ENCODE measurements at places on chromosomes 5 and 9.

DNA sequence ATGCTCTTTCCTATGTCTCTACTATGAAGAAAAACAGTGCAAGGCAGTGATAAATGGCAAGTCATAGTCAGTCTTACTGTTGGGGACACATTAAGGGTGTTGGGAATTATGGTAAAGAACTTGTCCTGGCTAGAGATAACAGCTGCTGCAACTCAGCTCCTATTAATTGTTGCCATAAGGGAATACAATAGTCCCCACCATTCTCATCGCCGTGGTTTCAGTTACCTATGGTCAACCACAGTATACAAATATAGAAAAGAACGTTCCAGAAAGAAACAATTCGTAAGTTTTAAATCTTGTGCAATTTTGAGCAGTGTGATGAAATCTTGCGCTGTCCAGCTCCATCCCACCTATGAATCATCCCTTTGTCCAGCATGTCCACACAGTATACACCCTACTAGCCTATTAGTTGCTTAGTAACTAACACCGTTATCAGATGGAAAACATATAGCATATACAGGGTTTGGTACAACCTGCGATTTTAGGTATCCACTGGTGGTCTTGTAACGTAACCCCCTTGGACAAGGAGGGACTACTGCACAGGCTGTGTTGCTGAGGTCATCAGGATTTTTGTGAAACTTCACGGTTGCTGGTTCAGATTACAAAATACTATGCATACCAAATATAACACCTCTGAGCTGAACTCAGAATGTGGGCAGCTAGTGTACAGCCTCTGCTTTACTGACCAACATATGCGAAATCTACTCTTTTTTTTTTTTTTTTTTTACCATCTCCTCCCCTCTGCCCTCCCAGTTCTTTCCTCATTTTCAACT is 53.5 kb downstream of the ZFR start:
- DNase-seq, result no peak
- peaks cover 5% of the 10 kb centered on the region for H3K36me3 ChIP-seq
- H3K27me3 ChIP-seq, result no peaks in the 10 kb centered on the region

GRCh38 chr5:54753034-54753433 is 232.4 kb downstream of the ESM1 start:
- H3K36me3 ChIP-seq, result no peaks in the 10 kb centered on the region
- no peak for DNase-seq
- H3K27me3 ChIP-seq, result no peaks in the 10 kb centered on the region
- H3K4me3 ChIP-seq, result no peak overlapping the region

DNA sequence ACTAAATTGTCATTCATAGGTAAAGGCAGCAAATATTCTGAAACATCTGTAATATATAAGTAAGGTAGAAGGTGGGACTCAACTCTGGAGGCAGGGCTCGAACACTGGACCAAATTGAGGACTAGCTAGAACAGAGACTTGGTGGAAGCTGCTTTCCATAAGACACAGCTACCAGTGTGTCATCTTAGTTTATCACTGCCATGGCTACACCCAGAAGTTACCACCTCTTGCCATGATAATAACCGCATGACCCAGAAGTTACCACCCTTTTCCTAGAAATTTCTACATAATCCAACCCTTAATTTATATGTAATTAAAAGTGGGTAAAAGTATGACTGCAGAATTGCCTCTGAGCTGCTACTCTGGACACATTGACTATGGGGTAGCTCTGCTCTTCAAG is 99.7 kb downstream of the STARD4 start:
- no peak overlapping the region for H3K27ac ChIP-seq
- H3K4me3 ChIP-seq, result no peak overlapping the region
- DNase-seq, result no peak
- H3K36me3 ChIP-seq, result no peaks in the 10 kb centered on the region
- H3K27me3 ChIP-seq, result no peaks in the 10 kb centered on the region

DNA sequence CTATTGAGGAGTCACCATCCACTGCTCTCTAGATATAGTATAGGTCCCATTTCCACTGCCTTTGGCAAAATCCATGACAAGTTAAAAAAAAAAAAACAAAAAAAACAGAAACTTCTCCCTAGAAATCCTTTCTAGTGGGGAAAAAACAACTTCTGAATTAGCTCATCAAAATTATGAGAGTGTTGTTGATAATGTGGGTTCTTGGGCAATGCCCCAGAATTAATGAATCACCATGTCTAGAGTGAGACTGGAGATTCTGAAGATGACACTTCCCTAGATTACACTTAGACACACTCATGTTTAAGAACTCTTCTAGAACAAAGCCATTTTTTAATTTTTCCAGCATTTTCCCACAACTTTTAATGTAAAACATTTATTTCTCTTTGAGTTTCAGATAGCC is 728.0 kb upstream of the C9orf72 start:
- H3K4me1 ChIP-seq, result no peaks in the 10 kb centered on the region
- H3K27me3 ChIP-seq, result no peaks in the 10 kb centered on the region
- H3K27ac ChIP-seq, result no peak overlapping the region
- H3K4me3 ChIP-seq, result no peak overlapping the region

GRCh38 chr5:172533058-172533398 is 78.7 kb upstream of the SH3PXD2B start:
- no peaks in the 10 kb centered on the region for H3K27me3 ChIP-seq
- no peaks in the 10 kb centered on the region for H3K36me3 ChIP-seq
- H3K4me1 ChIP-seq, result no peaks in the 10 kb centered on the region
- no peak overlapping the region for H3K4me3 ChIP-seq
- DNase-seq, result no peak

- no peaks in the 10 kb centered on the region for H3K36me3 ChIP-seq
- no peak overlapping the region for H3K4me3 ChIP-seq
Measured at GRCh38 chr5:54577937-54578653, 60.5 kb downstream of the SNX18 start.

- H3K4me1 ChIP-seq, result no peaks in the 10 kb centered on the region
- no peak for DNase-seq
- no peaks in the 10 kb centered on the region for H3K27me3 ChIP-seq
- no peaks in the 10 kb centered on the region for H3K36me3 ChIP-seq
- no peak overlapping the region for H3K27ac ChIP-seq
Measured at GRCh38 chr5:78273436-78273835, 21.1 kb downstream of the AP3B1 start.

DNA sequence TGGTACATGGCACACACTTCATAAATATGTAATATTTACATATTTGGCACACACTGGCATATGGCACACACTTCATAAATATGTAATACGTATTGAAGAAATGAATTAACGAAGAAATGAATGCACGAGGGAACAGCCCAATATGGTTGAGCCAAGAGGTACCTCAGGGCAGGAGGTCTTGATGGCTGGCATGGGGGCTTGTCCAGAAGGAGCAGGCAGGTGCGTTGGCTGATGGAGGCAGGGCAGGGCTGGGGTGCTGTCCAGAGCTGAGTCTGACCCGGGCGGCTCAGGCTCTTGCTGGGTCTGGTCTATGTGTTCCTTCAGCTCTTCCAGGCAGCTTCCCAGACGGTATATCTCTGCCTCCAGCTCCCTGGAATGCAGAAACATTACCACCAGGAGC is 26.2 kb downstream of the AKNA start:
- H3K4me1 ChIP-seq, result no peaks in the 10 kb centered on the region
- H3K36me3 ChIP-seq, result no peaks in the 10 kb centered on the region
- no peak overlapping the region for H3K27ac ChIP-seq
- DNase-seq, result no peak

DNA sequence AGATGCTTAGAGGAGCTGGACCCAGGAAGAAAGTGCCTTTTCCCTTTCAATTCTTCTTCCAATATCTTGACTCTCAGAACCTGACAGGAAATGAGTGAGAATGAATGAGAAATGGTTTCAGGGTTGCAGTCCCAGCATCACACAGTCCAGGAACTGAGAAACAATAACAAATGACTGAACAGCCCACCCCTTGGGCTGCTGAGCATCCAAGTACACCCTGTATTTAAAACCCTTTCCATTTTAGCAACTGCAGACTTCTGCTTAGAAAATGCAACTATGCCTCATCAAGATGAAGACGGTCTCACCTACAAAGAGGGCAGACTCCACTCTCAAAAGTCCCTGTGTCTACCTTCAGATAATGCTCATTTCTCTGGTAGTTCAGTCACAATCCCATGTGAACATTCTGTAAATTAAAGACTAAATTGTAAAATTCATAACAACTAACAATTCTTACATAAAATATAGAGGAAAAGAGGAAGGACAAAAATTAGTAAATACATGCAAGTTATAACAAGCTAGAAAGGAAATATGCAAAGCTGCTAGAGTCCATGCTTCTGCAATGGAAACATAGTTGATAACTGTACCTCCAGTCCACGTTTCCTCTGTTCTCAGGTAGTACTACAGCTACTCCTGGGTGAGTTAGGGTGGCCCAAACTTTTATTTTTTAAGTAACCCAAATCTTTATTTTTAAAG is 316.5 kb downstream of the ICE1 start:
- H3K27ac ChIP-seq, result no peak overlapping the region
- no peak for DNase-seq
- H3K27me3 ChIP-seq, result no peaks in the 10 kb centered on the region
- no peak overlapping the region for H3K4me3 ChIP-seq

- DNase-seq, result no peak
- H3K36me3 ChIP-seq, result no peaks in the 10 kb centered on the region
- no peak overlapping the region for H3K27ac ChIP-seq
Measured at GRCh38 chr9:117103438-117104110, 311.3 kb downstream of the ASTN2 start.

DNA sequence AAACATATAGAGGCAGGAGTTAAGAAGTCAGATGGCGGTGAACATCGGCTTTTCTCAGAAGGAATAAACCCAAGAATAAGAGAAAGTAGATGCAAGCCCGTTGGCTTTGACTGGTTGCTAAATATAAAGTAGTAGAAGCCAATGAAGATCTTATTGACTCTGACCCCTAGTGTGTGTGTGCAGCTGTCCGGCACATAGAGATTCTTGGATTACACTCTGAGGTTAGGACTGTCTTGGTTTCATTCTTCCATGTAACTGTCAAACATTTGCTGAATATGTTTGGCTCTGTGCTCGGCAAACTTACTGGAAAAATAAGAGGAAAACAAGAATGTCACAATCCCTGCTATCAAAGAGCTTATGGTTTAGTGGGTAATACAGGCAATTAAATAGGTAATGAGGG is 54.9 kb downstream of the ASTN2 start:
- no peaks in the 10 kb centered on the region for H3K4me1 ChIP-seq
- H3K27me3 ChIP-seq, result no peaks in the 10 kb centered on the region
- no peak overlapping the region for H3K4me3 ChIP-seq
- H3K27ac ChIP-seq, result no peak overlapping the region

DNA sequence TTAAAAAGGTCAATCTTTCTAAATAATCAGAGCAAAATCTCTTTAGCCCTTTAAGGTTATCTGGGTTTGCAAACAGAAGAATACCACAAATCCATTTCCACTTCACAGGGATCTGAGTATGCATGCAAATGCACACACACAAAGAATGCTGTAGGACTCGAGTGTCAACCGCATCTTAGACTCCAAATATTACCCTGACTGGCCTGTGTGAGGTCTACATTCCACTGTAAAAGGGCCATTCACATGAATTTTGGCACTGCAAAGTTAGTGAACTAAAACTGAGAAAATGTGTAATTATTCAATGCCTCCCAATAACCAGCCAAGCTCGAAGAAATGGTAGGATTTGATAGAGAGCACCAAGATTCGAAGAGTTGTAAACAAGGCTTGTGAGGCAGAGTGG is 199.9 kb downstream of the AGTPBP1 start:
- no peaks in the 10 kb centered on the region for H3K27me3 ChIP-seq
- no peaks in the 10 kb centered on the region for H3K36me3 ChIP-seq
- peaks cover 2% of the 10 kb centered on the region for H3K4me1 ChIP-seq
- no peak overlapping the region for H3K4me3 ChIP-seq
- DNase-seq, result peak; percentile 30

DNA sequence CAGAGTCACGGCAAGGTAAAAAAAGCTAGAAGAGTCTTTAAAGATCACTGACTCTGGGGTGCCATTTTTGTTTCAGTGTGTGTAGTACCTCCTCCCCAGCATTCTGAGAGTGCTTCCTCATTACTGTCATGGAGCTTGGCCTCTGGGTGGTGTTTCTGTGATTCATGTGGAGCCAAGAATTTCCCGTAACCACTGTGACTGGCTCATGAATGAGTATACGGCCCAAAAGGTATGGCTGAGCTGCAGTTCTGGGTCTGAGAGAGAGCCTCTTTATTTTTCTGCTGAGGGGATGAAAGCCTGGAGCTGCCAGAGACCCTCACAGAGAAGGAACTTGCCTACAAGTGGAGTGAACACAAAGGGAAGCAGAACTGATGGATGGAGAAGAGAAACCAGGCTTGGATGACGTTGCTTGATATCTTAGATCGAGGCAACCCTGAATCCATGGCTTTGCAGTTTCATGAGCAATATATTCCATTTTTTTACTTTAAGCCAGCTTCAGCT is 85.6 kb downstream of the PTTG1 start:
- H3K36me3 ChIP-seq, result no peaks in the 10 kb centered on the region
- H3K4me3 ChIP-seq, result no peak overlapping the region
- H3K4me1 ChIP-seq, result no peaks in the 10 kb centered on the region
- DNase-seq, result no peak
- H3K27ac ChIP-seq, result no peak overlapping the region

DNA sequence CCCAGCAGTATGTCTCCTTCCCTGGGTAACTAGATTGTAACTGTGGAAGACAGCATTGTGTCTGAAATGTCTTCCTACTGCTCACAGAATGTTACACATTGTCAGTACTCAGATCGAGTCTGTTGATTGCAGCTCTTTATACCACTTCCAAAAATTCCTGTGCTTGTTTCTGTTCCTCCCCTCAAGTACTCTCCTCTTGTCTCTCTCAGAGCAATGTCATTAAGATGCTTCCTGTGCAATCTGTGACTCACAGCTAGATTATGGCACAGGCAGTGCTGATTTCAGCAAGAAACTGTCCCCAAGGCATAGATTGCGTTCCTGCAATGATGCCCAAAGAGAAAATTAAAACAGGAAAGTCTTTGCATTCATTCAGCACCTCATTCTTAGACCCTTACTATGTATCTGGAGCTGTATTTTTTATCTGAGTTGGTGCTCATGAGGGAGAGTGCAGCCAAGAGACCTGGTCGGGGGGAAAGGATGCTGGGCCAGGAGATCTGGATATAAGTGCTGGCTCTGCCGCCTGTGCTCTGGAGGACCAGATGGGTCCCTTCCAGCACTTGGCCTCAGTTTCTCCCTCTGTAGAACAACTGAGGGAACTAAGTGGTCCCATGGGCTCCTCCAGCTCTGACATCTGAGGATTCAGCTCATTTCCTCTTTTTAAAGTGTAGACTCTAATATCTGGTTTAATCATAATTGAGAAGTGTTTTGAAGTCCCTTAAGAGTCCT is 40.8 kb upstream of the GNPDA1 start:
- no peaks in the 10 kb centered on the region for H3K4me1 ChIP-seq
- no peaks in the 10 kb centered on the region for H3K27me3 ChIP-seq

- H3K36me3 ChIP-seq, result no peaks in the 10 kb centered on the region
- DNase-seq, result no peak
- no peaks in the 10 kb centered on the region for H3K4me1 ChIP-seq
- no peak overlapping the region for H3K4me3 ChIP-seq
Measured at GRCh38 chr5:157816682-157817386, 42.1 kb downstream of the CLINT1 start.

- H3K27me3 ChIP-seq, result no peaks in the 10 kb centered on the region
- H3K36me3 ChIP-seq, result no peaks in the 10 kb centered on the region
- H3K4me1 ChIP-seq, result no peaks in the 10 kb centered on the region
- no peak for DNase-seq
- no peak overlapping the region for H3K4me3 ChIP-seq
Measured at GRCh38 chr5:1050423-1051365, 42.1 kb downstream of the NKD2 start.
